ENCODE measurements at places on chromosomes 3 and 15.

- DNase-seq: no peak
Observed at GRCh38 chr15:99086327-99086667, 18.6 kb upstream of the SYNM start.

GRCh38 chr3:42071904-42072812 is 19.0 kb upstream of the TRAK1 start:
- DNase-seq: no peak

- DNase-seq: no peak
Observed at GRCh38 chr3:125594581-125595011, 701 bp downstream of the OSBPL11 start.

GRCh38 chr15:38658431-38658830 is 93.8 kb upstream of the RASGRP1 start:
- no peak for DNase-seq

- no peak for DNase-seq
Observed at GRCh38 chr3:182920515-182921084, 59.7 kb downstream of the DCUN1D1 start.

DNA sequence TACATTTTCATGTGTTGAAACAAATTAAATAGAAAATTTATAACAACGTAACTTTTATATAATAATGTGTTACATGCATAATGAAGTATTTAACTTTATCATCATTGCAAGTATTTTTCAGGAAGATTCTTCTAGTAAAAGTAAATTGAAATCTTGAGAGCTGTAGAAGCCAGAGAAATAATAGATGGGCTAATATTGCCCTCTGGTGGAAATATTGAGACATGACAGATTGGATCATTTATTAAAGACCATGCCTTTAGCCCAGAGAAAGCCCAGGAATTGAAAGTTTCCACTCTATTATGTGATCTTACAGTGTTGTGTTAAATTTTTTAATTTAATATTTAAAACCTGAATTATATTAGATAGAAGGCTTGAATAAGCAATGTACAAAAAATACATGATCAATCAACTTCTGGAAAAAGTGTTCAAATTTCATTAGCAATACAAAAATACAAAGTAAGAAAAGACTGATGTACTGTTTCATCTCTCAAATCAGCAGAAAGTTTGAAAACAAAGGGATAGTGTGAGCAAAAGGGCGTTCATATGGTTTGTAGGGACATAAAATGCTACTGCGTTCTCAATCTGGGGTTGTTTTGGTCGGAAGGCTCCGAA is 52.7 kb upstream of the SPTSSB start:
- DNase-seq: no peak

DNA sequence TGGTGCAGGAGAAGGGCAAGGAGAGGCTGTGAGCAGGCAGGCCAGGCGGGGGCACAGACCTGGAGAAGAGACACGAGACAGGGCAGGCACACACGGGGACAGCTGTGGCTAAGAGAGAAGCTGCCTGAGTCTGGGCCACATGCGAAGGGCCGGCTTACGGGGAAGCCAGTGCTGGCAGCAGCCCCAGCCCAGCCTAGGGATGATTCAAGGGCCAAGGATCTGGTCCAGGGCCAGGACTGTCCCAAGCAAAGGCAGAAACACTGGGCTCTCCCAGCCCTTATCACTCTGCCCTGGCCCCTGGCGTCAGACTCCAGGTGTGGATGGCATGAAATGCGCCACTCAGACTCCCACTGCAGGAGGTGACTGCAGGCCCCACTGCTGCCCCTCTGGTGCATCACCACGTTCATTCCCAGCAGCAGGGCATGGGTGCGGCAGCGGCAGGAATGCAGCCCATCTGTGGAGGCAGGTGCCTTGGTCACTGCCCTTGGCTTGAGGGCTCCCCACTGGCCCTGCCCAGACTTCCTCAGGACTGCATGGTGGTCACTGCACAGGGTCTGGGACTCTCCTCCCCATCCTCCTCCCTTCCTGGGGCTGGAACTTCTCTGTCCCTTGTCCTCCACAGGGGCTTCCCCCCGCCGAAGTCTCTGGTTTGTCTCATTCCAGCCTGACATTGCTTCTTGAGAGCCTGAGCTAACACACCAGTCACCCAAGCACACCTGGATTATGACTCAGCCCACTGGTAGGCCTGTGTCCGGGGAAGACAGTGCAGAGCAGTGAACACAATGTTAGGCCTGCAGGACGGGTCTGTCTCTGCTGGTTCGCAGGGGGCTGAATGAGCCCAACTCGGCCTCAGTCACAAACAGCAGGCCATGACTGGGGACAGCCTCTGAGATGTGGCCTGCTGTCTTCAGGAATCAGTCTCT is 69.3 kb downstream of the TBC1D2B start:
- no peak for DNase-seq

DNA sequence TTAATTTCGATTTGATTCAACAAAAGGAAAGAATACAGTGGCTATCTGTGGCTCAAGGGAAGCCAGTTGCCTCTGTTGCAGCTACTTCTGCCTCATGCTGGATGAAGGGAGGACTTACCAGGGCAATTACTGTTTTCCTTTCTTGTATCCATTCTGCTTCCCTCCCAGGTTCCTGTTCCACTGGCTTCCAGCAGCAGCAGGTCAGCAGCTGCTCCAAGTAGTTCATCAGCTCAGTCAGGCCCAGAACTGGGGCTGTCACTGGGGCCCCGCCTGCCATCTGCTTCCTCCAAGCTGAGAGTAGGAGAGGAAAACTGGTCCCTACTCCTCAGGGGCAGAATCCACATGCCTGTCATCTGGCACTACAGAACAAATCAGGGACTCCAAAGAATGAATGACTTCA is 48.6 kb upstream of the ULK4 start:
- DNase-seq: no peak

DNA sequence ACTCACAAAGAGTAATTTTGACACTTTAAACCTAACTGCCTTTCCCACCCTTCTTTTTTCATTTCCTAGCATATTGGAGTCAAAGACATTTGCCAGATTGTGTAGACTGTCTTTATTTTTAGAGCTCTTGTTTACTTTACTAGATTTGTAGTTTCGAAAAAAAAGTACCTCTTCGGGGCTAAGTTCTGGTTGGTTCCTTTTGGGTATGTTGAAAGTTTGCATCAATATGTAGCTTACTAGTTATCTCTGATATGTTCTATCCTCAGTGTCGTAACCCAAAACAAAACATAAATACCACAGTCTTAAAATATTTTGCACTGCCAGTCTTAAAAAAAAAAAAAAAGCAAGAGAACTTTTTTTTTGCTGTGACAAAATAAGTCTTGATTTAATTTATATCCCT is 52.2 kb downstream of the REC114 start:
- no peak for DNase-seq

- DNase-seq: no peak
Observed at GRCh38 chr3:194971965-194972364, 286.3 kb downstream of the FAM43A start.

- DNase-seq: no peak
Observed at GRCh38 chr15:73838831-73839426, 34.4 kb upstream of the TBC1D21 start.

Data from activated T-cell treated with anti-CD3 and anti-CD28 coated beads for 24 hours (primary cell).